Stimulated activated CD4-positive, alpha-beta T cell treated with anti-CD3 and anti-CD28 coated beads, TNF-alpha, amount 100 ng/mL, for 4 hours (primary cell): ENCODE measurements at places on chromosomes 1 and 21.
A peak's percentile ranks its signal among the peaks of the same experiment; 100 is the strongest.

GRCh38 chr1:64535938-64536835 is 66.3 kb downstream of the CACHD1 start:
- no peak for DNase-seq

DNA sequence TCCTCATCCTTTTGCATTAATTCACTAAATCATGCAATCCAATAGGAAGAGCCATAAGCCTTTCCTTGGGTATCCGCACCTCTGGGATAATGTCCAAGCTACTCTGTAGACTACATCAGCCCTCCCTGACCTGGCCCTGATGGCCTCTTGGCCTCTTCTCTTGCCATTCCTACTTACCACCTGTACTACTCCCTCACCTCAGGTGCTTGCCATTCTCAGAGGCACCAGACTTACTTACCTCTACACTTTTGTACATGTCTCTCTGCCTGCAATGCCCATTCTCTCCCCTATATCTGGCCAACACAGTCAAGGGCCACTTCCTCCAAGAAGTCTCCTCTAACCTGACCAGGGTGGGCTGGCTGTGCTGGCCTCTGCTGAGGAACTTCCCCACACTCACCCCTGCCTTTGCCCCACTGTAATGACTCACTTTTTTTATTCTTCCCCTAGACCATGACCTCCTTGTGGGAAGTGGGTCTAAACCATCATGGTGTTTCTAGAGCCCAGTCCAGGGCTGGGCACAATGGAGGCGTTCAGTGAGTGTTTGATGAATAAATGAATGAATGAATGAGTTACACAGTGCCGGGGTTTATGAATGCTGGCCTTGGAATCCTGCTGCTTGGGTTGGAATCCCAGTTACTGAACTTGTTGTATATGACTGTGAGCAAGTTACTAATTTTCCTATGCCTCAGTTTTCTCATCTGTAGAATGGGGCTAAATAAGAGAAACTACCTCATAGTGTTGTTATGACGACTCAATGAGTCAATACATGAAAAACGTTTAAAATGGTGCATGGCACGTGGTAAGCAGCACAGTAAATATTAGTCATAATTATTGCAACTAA is 179.8 kb downstream of the FOXD2 start:
- DNase-seq: no peak

GRCh38 chr1:158951956-158952355 is 20.6 kb downstream of the PYHIN1 start:
- no peak for DNase-seq

DNA sequence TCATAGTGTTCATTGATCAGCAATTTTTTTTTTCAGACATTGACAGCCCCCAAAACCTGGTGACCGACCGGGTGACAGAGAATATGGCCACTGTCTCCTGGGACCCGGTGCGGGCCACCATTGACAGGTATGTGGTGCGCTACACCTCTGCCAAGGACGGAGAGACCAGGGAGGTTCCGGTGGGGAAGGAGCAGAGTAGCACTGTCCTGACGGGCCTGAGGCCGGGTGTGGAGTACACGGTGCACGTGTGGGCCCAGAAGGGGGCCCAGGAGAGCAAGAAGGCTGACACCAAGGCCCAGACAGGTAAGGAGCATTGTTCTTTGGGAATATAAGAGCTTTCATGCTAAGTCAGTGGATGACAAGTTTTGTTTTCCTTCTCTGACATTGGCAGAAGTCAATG is 49.3 kb downstream of the TNN start:
- no peak for DNase-seq

- DNase-seq: no peak
Measured at GRCh38 chr1:24468685-24469316, 33.8 kb upstream of the RCAN3 start.

DNA sequence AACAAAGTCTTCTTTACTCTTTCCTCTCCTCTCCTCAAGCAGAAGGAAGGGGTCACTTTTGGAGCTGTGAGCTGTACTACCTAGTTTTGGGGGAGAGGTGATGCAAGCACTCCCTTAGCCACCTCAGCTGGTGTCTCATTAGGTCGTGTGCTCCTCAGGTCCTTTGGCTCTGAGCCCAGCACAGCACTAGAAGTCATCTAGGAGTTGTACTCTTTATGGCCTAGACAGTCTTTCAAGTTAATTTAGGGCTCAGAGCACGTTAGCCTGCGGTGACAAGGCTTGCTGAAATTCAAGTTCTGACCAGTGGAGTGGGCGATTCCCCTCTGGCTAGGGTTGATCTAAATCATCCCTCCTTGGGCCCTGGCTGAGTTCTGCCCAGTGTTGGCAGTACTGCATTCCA is 48.0 kb upstream of the WDR26 start:
- DNase-seq: no peak

GRCh38 chr1:3900969-3901529 is 977 bp upstream of the C1orf174 start:
- peak; percentile 70 for DNase-seq

- no peak for DNase-seq
Measured at GRCh38 chr1:153535242-153536011, at the start of gene S100A6. S100A6 (minus strand) TSS chr1:153535991; CDS start chr1:153535339, 652 bp downstream.

- no peak for DNase-seq
Measured at GRCh38 chr1:63987014-63987627, 213.3 kb downstream of the ROR1 start.

- no peak for DNase-seq
Measured at GRCh38 chr21:45467221-45467779, 62.3 kb downstream of the COL18A1 start.

DNA sequence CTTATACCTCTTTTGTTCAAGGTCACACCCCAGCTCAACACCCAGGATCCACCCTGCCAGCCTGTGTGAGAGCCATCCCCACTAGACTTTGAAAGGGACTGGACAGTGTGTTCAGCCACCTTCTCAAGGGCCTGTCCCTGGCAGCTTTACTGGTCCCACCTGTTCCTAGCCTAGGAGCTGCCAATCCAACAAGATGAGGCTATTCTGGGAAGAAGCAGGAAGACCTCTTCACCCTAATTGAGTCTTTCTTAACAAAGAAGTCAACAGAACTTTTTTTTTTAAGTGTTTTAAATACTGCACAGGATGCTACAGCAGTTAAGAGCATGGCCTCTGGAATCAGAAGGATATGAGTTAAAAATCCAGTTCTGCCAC is 95.8 kb upstream of the HOOK1 start:
- no peak for DNase-seq

GRCh38 chr1:207412845-207413244 is 41.3 kb upstream of the CR2 start:
- no peak for DNase-seq

DNA sequence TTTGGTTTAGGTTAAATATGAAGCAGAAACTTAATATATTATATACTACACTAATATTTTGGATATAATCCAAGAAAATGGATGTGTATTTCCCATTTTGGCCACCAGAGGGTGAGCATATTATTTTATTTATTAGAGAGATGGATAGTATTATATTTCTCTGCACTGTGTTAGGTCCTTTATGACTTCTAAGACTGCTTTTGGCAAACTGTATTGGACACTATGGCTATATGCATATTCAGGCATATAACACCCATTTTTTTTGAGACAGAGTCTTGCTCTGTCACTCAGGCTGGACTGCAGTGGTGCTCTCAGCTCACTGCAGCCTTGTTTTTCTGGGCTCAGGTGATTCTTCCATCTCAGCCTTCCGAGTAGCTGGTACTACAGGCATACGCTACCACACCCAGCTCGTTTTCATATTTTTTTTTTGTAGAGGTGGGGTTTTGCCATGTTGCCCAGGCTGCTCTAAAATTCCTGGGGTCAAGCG is 17.8 kb upstream of the PGM1 start:
- no peak for DNase-seq

GRCh38 chr1:204524986-204525385 is 8.8 kb downstream of the MDM4 start:
- no peak for DNase-seq

DNA sequence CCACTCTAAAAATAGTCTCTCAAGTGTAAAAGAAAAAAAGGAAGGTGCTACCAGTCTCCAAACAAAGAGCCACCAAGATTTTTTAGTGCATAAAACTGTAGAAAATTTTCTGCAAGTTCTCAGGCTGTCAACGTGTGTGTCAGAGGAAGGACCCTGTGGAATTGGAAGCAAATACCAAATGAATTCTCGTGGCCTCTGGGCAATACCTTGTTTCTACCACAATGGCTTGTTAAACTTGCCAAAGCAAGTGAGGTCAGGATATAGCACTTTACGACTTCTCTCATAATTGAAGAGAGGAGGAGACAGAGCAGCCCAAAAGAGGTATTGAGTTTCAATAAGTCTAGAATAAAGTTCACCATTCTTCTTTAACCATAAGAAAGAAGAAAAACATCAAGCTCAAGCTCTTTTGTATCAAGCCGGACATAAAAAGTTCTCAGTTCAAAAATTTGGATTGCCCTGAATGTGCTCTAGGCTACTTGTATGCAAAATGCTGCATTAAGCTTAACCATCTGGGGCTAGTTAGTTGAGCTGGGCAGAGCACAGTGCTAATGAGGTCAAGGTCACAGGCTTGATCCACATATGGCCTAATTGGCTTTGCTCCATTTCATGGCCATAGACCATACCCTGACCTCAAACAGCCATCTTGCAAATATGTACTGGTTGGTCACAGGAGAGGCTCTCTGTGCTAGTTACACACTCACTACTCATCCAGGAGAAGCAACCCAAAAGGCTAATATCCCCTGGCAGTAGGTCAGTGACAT is 60.5 kb downstream of the TBX15 start:
- DNase-seq: no peak

- DNase-seq: no peak
Measured at GRCh38 chr1:168135116-168135920, 1.4 kb downstream of the GPR161 start.
